ENCODE measurements at places on chromosomes 13 and 19.

DNA sequence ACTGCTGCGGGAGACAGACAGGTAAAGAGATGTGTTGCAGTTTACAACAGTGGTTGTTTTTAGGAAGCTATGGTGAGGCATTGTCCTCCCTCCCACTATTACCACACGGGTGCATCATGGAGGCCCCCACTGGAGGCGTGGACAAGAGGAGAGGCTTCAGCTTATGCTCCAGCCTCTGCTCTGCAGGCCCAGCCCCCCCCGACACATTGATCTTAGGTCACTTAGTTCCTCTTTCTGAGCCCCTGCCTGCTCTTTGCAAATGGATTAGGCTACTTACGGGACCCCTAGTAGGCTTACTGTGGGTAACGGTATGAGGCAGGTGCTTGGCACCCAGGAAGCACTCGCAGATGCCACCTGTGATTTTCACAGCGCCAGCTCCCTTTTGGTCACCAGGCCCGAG, 123.9 kb downstream of the SLC7A1 start:
- no peak for DNase-seq

DNA sequence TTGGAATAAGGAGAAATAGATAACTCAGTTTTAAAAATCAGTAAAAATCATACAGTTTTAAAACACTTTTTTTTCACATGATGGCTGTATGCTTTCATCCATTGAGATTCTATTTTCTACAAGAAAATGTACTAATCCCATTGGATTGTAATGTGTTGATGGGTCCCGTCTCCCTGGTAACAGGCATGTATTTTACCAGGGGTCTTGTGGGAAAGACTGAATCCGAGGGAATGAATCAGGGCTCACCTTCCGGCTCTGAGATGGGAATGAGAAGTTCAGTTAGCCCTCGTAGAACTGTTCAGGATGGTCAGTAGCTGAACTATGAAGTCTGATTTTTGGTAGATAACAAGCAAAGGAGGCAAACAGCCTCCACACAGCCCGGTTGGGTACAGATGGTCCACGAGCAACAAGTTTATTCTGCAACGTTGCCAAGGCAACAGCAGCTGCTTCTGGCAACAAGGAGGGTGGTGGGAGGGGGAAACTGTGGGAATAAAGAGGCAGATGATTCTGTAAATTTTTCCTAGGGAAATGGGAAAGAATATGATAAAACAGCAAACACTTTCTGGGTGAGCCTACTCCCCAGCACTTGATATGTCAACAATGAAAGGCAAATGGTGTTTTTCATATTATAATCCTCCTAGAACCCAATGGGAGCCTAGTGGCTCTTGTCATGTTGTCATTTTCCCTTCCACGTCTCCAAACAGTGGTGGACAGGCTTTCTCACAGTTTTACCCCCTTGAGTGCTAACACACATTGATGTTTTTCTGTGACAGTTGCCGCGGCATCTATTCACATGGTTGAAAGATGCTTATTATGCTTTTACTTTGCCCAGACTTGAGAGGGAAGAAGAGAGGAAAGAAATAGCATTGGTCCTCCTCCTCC, 12.4 kb upstream of the SIAH3 start:
- no peak for DNase-seq

DNA sequence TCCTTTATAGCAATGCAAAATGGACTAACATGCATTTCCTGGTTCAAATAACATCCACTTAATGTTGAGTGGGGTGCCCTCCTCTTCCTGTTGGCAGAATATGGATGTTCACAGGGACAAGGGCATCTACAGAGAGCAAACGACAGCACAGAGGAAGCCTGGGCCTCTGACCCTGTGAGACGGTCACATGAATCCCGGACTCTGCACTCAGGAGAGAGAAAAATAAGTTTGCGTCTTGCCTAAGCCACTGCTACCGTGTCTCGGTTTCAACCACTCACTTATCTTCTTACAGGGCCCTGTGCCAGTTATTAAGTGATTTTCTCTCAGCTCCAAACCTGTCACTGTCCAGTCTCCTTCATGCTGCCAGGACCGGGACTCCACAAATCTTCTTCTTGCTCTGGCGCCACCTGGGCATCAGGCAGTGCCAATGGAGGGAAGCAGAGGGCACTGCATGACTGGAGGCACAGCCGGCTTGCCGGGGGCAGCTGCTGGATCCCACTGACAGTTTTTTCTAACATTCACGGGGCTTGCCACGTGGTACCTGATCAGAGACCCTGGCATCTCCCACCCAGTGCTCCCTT, 11.8 kb downstream of the LIG1 start:
- no peak for DNase-seq

DNA sequence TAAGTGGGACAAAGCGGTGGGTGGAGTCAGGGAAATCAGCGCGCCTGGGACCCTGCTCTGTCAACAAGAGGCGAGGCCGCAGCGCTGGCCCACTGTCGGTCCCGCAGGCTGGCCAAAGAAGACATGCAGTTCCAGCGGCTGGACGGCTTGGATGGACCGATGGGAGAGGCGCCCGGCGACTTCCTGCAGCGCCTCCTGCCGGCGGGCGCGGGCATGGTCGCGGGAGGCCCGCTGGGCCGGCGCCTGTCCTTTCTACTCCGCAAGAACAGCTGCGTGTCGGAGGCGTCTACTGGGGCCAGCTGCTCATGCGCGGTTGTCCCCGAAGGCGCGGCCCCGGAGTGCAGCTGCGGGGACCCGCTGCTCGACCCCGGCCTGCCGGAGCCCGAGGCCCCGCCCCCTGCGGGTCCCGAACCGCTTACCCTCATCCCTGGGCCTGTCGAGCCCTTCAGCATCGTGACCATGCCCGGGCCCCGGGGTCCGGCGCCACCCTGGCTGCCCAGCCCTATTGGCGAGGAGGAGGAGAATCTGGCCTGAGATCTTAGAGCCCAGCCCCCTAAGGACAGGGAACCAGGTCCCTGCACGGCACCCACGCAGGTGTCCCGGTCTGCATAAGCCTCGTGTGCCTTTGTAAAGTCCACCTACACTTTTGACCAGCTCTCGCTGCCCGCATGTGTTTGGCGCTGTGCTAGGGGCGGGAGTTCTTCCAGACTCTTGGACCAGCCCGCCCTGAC, 6.1 kb downstream of the BEST2 start:
- peak; percentile 77 for DNase-seq
